ENCODE measurements at places on chromosomes 12 and 14.

DNA sequence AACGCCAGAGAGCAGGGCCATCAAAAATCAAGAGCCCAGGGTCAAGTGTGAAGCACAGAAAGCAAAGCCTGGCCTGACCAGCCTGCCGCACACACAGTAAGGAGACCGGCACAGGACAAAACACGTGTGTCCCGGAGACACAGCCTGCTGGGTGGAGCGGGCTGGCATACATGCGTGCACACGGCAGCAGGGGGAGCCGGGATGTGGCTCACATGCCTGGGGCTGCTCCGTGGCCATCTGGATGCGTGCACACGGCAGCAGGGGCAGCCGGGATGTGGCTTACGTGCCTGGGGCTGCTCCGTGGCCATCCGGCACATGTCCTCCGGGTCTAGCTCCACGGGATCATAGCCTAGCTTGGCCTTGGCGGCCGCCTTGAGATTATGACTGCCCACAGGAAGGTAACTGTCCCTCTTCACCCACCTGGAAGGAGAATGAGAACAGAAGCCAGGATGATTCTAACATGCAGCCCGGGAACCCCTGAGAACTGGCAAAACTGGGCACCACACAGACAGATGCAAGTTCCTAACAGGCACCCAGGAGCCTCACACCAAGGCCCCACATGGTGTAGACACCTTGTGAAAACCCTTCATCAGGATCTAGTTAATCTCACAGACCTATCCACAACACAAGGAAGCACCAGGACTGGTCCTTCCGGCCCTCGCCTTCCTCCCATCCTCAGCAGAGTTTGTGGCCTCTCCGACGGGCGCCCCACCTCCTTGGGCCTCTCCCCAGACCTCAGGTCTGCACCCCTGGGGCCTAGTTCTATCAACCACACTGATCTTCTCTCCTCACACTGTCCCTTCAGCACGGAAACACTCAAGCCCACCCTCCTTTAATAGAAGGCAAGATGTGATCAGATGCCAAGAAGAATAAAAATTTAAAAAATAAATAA lies 13.6 kb downstream of the POLE start:
- DNase-seq, result no peak

DNA sequence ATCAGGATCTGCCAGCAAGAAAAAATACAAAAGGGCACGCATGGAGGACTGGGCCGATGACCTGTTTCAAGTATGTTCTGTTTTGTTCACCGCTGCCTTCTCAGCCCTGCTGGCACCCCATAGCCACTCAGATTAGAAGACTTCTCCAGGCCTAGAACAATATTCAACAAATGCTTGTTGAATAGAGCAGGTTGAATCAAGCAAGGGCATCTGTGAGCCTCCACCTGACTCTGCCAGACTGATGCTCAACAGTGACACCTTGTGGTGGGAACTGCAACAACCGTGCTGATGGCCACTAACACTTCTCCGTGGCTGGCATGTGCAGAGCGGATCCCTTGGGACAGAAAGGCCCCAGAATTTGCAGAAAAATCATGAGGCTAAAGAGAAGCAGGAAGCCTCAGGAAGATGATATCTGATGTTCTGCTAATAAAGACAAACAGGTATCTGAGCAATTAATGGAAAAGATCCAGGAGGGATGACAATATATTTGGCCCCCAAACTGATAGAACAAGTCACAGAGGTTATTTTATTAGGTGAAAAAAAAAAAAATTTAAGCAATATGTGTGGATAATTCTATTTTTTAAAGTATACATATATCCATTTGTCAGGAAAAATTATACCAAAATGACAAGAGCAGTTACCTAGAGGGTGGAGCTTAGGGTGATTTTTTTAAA lies 114.3 kb downstream of the KSR2 start:
- DNase-seq, result peak; percentile 78

DNA sequence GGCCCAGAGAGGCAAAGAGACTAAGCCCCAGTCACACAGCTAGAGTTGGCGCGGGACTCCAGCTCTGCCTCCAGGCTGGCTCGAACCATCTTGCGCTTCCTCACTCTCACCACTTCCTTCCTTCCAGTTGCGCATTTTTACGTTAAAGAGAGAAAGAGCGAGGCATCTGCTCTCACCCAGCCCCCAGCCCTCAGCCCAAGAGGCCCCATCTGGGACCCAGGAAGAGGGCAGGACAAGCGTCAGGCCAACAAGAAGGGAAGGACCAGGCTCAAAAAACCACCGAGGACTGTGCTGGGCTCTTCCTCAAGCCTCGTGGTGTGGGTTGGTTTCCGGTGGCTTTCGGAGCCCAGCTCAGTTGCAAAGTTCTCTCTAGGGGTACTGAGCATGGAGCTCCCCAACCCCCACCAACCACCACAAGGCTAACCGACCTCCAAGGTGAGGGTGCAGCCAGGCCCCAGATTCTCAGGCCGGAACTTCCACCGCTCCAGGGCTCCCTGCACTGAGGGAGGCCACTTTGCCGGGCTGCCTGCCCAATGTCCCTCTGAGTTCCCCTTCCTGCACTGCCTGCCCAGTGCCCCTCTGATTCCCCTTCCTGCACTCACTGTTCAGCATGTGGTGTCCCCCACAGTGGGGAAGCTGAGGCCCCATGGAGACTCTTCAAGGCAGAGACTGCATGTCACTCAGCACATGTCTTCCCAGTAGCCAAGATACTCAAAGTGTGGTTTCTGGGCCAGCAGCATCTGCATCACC lies 35.9 kb downstream of the TESC start:
- DNase-seq, result no peak

- DNase-seq, result no peak
These were observed 40.0 kb downstream of the MYBPC1 start for GRCh38 chr12:101634724-101635123.

- no peak for DNase-seq
These were observed 501.5 kb upstream of the TBX3 start for GRCh38 chr12:115185506-115185905.

- DNase-seq, result no peak
These were observed 1.9 kb downstream of the ATP6V0A2 start for GRCh38 chr12:123713823-123714585.

DNA sequence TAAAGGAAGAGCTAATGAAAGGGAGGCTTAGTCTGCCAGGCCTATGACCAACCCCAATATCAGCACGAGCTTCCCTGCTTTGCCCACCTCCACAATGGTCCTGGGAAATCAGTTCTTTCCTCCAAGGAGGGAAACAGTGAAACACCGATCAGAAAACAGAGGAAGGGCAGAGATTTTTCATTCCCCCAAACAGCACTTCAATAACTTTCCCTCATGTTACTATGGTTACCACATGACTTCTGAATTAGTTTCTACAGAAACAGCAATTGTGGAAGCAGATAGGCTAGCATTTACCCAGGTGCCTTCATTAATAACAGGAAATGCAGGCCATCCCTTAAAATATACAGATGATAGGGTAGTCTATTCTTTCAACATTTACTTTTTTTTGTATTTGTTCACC lies 35.9 kb downstream of the TRIM9 start:
- DNase-seq, result no peak

- DNase-seq, result peak; percentile 17
These were observed 1.1 kb upstream of the USP15 start for GRCh38 chr12:62258941-62259630.

GRCh38 chr12:108133482-108133881 lies 4.4 kb downstream of the WSCD2 start:
- peak; percentile 7 for DNase-seq

- no peak for DNase-seq
These were observed 638 bp downstream of the LAG3 start for GRCh38 chr12:6772726-6773589.

DNA sequence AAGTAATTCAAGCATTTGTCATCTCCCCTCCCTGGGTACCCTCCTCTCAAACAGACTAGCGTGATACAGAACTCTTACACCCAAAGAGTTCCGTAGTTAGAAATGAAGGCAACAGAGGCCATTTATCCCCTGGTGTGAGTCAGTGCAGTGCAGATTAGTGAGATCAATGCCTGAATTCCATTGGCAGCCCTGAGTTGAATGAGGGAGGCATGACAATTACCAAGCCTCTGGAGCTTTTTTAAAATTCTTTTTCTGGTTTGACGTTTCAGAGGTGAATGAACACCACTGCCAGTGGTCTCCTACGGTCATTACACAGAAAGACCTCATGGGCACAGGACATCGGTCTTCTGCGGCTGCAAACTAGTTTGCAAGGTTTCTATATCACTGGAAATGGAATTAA lies 94.4 kb downstream of the PRIMA1 start:
- DNase-seq, result no peak

- no peak for DNase-seq
These were observed 21.6 kb upstream of the CDK2AP1 start for GRCh38 chr12:123293178-123293760.

GRCh38 chr14:101124815-101125214 lies 221.3 kb upstream of the RTL1 start:
- no peak for DNase-seq

DNA sequence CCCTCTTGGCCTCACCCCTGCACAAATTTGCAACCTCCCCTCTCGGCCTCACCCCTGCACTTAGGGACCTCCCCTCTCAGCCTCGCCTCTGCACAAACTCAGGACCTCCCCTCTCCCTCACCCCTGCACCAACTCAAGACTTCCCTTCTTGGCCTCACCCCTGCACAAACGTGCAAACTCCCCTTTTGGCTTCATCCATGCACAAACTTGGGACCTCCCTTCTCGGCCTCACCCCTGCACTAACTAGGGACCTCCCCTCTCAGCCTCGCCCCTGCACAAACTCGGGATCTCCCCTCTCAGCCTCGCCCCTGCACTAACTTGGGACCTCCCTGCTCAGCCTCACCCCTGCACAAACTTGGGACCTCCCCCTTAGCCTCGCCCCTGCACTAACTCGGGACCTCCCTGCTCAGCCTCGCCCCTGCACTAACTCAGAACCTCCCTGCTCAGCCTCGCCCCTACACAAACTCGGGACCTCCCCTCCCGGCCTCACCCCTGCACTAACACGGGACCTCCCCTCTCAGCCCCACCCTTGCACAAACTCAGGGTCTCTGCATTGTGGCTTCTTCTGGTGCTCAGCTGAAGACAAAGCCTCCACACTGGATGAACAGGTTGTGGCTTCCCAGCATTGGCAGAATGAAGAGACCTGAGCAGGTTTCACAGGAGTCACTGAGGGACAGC lies 11.0 kb upstream of the GOLGA3 start:
- no peak for DNase-seq

- DNase-seq, result peak; percentile 72
These were observed 40.3 kb downstream of the CFAP251 start for GRCh38 chr12:121958541-121959240.

- no peak for DNase-seq
These were observed 1.7 kb downstream of the OTUB2 start for GRCh38 chr14:94027566-94028449.

- no peak for DNase-seq
These were observed 43.6 kb upstream of the DDX11 start for GRCh38 chr12:31029916-31030562.

DNA sequence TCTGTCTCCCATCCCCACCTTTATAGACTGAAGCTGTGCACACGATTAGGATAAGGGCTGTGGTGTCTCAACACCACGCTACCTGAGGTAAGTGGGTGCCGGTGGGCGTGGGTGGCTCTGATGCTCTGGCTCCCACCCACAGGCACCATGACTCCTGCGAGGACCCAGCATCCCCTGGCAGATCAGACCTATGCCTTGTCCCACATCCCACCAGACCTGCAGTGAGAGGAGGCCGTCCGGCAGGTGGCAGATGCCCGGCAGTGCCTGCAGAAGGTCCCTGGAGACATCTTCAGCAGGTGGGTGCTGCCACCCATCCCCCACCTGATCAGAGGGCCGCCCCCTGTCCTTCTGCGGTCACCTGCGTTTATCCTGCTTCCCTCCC lies 104.4 kb upstream of the PRB2 start:
- no peak for DNase-seq

DNA sequence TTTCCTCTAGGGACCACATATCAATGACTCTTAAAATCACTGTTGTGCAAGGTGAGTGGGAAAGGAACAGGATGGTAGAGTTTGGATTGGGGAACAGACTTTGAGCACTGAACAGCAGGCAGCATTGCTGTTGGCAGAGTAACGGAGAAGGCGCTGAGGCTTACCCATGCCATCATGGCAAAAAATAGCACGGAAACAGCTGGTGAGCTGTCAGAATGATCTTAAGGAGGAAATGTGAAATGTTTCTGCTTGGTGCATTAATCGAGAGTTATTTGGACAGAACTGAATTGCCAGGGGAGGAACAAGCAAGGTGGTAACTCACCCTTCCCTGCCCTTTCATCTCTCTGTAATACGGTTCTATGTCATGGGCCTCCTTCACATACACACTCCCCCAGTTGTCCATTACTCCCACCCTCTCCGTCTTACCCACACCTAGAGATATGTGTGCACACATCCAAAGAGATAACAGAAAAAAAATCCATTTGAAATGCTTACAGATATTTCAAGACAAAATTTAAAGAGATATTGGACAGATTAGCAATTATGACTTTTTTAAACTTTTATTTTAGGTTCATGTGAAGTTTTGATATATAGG lies 572.5 kb downstream of the DIO2 start:
- DNase-seq, result peak; percentile 89

DNA sequence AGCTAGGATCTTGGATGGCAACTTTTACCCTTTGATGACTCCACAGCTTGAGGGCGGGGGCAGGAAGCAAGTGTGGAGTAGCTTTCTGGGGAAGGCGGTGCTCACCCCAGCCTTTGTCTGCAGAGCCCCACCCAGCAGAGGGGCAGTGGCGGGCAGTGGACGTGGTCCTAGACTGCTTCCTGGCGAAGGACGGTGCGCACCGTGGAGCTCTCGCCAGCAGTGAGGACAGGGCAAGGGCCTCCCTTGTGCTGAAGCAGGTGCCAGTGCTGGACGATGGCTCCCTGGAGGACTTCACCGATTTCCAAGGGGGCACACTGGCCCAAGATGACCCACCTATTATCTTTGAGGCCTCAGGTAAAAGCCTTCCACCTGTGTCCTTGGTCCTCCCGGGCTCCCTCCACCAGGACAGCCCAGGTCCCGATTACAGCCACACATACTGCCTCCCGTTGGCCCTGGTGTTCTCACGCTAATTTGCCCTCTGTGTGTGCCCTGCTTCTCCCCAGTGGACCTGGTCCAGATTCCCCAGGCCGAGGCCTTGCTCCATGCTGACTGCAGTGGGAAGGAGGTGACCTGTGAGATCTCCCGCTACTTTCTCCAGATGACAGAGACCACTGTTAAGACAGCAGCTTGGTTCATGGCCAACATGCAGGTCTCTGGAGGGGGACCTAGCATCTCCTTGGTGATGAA lies 1.2 kb downstream of the TAPBPL start:
- no peak for DNase-seq

GRCh38 chr12:10771132-10771733 lies 31.2 kb downstream of the TAS2R7 start:
- DNase-seq, result no peak

GRCh38 chr14:29898470-29898869 lies 29.2 kb downstream of the PRKD1 start:
- DNase-seq, result no peak

DNA sequence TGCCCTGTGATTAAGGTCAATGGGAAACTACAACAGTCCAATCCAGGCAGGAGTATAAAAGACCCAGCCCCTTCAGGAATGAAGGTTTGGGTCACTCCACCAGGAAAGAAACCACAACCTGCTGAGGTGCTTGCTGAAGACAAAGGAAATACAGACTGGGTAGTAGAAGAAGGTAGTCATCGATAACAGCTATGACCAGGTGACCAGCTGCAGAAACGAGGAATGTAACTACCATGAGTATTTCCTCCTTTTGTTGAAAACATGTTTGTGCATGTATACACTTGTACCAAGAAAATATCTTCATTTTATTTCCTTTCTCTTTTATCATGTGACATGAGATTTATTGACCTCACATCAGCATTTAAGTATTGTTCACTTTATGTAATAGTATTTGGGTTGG lies 409.1 kb downstream of the FOXG1 start:
- DNase-seq, result no peak

All from NCI-H2171 (cell line).